ENCODE measurements at places on chromosomes 7 and 10.
A peak's percentile ranks its signal among the peaks of the same experiment; 100 is the strongest.

- DNase-seq: no peak
These were observed 816 bp downstream of the PSMG3 start for GRCh38 chr7:1569016-1569415.

DNA sequence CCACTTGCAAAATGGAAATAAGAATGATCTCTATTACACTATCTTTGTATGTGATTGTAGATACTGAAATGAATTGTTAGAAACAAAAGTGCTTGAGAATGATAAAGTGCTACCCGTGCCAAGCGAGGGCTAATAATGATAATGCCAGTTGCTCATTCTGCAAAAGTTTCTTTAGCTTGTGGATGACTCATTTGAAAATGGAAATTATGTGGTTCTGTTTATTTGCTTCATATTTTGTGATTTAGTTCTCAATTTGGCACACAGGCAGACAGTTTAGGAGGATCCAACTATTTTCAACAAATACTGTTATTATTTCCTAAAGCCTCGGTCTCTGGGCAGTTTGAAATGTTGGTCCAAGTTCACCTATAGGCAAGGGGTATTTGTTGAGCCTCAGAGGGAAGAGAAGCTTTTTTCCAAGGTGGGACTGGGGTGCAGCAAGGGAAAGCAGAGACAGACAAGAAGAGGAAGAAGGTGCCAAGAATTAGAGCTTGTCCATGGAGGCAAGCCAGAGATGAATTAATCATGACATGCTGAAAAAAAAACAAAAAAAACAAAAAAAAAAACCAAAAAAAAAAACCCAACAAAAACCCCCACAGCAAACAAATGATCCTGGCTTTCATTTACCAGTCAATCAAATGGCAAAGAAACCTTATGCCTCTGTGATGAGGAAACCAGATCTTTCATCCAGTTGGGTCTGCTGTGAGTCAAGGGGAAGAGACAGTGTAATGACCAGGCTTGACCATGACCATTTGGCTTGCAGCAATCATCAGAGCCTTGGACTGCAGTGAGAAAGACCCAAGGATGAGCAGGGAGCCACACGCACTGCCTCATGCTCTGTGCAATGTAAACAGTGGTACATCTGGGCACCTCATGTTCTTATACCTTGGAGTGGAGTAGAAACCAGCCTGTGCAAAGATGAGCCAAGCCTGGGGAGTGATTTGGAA is 285.0 kb upstream of the HABP2 start:
- no peak for DNase-seq

DNA sequence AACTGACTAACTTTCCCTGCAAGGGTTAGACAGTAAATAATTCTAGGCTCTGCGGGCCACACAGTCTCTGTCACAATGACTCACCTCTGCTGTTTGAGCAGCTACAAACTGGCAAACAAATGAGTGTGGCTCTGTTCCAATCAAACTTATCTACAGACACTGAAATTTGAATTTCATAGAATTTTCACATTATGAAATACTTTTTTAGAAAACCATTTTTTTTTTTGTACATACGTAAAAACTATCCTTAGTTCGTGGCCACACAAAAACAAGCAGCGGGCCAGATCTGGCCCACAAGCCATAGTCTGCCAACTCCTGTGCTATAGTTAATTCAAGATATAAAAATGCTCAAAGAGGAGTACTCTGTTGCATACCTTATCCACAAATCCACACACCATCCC is 32.6 kb downstream of the PIP4K2A start:
- no peak for DNase-seq

DNA sequence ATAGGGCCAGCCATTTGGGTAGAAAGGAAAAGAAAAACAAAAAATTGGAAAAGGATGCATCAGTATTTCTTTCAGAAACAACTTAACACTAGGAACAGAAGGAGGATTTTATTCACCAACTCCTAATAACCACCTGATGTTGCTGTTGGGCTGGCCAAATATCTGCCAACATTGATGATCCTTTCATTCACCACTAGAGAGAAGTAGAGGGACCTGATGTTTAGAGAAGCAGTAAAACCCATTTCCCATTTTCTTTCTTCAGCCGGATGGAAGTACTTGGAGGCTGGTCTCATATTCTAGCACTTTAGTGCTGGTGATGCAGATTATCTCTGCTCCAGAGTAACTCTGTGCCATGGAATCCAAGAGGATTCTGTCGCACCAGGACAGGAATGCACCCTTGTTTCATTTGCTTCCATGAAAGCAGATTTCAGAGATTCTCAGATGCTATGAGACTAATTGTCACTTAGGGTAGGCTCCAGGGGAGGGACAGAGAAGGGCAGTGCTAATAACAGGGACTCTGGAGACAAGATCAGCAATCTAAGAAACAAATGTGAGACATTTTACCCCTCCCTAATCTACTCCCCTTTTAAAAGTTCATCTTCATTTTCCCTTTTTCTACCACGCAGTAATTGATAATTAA is 3.1 kb downstream of the KLLN start:
- no peak for DNase-seq

GRCh38 chr7:135745703-135746312 is 2.8 kb downstream of the FAM180A start:
- no peak for DNase-seq

DNA sequence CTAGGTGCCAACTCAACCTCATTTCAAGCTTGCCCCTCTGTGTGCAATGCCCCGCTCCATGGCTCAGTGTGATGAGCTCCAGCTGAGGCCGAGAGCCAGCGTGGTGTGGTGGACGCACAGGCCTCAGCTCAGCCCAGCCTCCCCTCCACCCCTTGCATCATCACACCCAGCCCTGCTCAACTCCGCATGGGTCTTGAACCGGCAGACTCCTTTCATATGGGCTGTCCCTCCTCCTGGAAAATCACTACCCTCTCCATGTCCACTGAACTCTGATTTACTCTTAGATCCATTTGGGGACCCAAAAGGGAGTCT is 16.6 kb upstream of the SLC18A3 start:
- no peak for DNase-seq

DNA sequence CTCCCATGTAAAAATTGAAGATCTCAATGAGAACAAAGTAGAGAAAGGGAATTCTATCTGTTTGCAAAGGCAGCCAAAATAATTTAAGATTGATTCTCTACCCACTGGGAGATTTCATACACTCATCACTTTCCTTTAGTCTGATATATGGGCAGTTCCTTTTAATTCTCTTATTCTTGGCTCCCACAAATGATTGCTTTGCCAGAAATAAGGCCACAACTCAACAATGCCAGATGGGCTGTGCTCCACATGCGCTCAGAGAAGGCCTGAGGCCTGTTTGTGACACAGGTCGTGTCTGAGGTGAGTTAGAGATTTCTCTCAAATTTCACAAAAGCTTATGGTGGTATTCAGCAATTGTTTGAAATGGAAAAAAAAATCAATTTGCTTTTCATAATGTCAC is 501.9 kb upstream of the SEMA3D start:
- DNase-seq: no peak

DNA sequence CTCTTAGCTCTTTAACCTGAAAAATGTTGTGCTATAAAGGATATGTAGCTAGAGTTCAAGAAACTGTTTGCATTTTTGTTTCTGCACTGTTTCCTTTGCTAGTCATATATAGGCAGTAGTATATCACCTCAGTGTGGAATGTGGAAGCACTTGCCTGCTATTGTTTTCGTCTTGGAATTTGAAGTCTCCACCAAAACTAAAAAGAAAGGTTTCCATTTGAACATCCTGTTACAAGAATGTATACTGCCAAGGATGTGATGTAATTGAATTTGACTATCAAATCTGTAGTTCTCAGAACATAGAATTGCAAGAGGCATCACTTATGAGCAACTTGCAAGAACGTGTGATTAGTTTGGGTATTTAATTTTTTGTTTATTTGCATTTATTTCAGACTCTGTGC is 51.1 kb upstream of the MEOX2 start:
- no peak for DNase-seq

- no peak for DNase-seq
These were observed 181.7 kb downstream of the MYOF start for GRCh38 chr10:93300288-93300917.

DNA sequence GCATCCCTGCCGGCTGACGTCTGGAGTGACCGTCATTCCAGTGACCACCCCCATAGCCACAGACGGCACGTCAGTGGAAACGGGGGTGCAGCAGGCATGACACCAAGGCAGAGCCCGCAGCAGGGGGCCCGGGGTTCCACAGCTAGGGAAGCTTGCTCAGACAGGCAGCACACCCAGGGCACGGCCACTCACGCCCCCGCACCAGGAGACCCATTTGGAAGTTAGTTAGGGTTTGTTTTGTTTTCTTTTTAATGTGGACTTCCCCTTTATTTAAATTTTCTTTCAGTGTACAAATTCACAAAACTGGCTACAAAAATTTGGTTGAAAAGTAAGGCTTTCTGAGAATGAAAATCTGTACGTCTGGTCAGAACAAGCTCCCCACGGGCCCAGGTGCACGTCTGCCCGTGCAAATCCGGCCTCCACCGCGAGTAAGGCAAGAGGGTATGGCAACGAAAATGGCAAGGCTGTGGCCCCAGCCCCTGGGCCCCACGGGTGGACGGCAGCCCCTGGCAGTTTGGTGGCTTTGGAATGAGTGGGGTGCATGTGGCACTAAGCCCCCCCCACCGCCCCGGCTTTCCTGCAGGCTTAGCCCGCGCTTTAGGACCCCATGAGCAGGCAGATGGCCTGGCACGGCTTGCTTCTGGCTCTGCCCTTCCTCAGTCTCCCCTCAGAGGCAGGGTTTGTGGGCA is 124.2 kb downstream of the FAM53B start:
- no peak for DNase-seq

- DNase-seq: no peak
These were observed 9.5 kb upstream of the AUTS2 start for GRCh38 chr7:69588773-69589172.

DNA sequence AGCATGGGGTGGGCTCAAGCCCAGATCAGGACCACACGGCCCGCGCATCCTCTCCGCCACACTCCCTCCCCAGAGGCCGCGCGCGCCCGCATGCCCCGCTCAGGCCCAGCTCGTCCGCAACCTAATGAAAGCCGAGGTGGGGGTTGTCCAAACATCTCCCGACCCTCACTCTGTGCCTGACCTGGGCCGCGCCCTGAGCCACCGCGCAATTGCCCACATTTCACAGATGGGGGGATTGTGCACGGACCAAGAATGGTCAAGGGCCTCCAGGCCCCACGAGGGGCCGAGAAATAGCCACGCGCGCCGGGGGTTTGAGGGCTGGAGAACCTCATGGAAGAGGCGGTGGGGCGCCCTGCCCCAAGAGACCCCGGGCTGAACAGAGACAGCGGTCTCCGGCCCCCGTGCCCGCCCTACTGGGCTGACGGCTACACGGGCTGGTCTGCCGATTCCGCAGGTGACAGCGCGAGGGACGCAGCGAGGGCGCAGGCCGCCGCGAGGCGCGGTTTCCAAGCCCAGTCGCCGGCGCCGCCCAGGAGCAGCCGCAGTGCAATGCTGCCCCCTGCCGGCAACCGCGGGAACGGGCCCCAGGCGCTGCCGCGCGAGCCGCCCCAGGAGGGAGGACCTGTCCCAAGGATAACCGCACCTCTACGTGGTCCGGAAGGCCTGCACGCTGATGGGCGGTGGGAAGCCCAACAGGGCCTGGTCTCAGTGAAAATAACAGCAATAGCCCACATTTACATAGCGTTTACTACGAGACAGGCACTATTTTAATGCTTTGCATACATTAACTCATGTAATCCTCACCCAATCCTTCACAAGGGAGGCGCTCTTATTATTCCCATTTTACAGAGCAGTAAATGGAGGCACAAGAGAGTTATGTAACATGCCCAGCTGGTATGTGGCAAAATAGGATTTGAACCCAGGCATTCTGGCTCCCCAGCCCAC is 10.5 kb upstream of the GRID1 start:
- DNase-seq: peak; percentile 80

DNA sequence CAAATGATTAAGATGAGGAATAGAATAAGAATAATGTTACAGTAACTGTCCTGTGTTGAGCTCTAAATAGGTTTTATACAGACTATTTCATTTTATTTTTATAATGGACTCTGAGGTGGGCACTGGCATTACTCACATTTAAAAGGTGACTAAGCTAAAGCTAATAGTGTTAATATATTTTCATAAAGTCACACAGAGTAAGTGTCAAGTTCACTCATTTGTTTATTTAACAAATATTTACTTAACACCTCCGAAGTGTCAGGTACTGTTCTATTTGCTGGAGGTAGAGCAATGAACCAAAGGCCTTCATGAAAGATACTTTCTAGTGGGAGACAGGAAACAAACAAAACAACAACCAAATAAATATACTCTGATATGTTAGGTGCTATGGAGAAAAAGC is 44.0 kb downstream of the ASB4 start:
- no peak for DNase-seq

- no peak for DNase-seq
These were observed 81.7 kb downstream of the CD36 start for GRCh38 chr7:80720146-80720545.

GRCh38 chr10:62059217-62059920 is 157.9 kb downstream of the ARID5B start:
- DNase-seq: no peak

DNA sequence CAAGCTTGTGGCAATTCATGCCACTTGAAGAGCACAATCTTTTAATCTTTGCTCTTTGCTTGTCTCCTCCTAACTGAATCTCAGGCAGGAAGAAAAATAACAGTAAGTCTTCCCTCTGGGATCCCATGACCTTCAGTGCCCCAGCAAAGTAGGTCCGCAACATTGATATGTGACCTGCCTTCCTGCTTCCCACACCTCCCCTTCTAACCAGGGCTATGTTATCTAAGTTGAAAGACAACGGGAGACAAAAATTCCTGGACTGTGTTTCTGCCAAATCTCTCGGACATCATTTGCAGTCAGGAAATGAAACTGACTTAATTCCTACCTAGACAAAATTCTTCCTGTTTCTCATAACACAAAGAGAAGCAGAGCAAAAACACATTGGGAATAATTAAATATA is 53.8 kb downstream of the C10orf90 start:
- DNase-seq: no peak

DNA sequence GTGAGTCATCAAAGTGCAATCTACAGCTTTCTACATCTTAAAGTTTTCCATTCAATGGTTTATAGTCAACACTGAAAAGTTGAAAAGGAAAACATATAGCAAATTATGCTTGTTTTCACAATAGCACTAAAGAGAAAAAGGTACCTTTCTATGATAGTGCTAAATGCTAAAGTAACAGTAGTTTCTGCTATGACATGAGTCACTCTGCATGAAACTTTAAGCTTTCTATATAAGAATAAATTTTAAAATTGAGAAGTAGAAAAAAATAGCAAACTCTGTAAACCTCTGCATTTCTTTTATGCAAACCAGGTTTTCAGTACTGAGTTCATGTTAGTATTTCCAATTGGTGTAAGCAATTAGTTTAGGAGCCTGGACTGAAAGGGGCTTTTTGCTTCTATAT is 31.2 kb upstream of the TMEM168 start:
- no peak for DNase-seq

Data from stimulated activated CD4-positive, alpha-beta T cell treated with anti-CD3 and anti-CD28 coated beads, Interleukin-12 subunit alpha, Interleukin-12 subunit beta, amount 100 ng/mL, for 24 hours (primary cell).